Stimulated activated CD8-positive, alpha-beta memory T cell treated with anti-CD3 and anti-CD28 coated beads, Interleukin-4, amount 100 ng/mL, for 48 hours (primary cell): ENCODE measurements at places on chromosomes 12 and 14.

- no peak for DNase-seq
Observed at GRCh38 chr14:29354486-29354885, 573.2 kb downstream of the PRKD1 start.

GRCh38 chr14:26097852-26098251, 500.0 kb downstream of the NOVA1 start:
- DNase-seq, result no peak

GRCh38 chr12:121443193-121443870, 43.4 kb downstream of the RNF34 start:
- DNase-seq, result peak; percentile 85

GRCh38 chr12:91186156-91186555, 3.5 kb upstream of the DCN start:
- DNase-seq, result no peak

DNA sequence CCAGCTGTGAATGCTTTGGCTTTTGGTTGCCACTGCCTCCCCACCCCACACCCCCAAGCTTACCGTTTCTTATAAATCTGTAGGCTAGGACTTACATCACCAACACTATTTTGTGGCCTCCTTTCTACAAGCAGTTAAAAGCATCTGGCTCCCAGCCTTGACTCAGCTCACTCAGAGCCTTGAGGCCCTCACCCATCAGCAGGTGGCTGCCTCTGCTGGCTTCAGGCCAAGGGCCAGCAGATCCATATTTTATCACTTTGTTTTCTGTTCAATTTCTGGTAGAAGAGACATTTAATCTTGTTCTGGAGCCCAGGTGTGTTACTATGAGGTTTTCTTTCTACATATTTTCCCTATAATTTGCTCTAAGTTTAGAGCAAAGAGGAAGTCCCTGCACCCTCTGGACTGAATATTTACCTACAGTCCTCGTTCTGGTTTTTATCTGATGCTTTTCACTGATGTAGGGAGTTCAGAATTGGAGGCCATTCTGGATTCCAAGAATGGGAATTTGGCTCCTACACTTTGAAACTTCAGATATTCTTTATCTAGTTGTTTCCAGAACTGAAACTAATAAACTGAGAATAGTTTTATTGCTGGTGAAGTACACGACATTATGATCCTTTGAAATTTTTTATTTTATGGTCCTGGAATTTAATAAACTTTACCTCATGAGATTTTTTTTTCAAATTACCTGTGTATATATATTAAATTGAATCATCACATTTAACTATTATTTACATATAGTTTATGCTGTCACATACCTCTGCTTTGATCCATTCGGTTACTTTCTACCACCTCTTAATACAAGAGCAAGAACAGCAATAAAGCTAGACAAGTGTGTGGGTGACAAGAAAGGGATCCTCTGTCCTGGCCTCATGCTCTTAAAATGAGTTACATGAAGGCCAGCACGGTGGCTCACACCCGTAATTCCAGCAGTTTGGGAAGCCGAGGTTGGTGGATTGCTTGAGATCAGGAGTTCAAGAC, 22.2 kb downstream of the PLBD1 start:
- no peak for DNase-seq

DNA sequence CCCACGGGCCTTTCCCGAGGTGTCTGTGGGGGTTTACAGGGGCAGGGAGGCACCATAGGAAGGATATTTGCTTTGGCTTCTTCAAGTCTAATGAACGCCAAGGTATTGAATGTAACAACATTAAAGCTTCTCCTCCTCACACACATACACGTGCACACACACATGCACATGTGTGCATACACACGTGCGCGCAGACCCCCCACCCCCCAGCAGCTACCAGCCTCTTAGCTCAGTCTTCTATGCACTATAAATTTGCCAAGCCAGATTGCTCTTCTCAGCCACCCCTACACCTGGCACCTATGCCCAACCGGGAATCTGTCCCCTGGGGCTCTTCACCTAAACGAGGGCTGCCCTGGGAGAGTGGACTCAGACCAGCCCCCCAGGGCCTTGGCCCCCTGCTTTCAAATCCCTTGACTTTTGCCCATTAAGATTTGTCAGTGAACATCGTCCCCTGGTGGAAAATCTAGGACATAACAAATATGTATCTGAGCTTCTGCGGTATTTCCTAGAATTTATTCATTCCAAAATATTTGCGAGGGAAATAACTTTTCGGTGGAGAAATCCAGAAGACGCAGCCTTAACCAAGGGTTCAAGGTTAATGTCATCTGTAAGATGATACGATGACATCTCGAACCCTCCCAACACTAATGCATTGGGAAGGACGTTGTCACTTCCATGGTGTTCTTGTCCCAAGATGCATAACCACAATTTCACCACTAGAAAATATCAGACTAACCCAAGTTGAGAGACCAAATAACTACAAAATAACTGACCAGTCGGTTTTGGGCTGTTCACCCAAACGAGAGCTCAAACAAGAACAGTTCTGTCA, 330.4 kb downstream of the MED13L start:
- DNase-seq, result no peak

GRCh38 chr12:72282721-72283120, 10.6 kb downstream of the TRHDE start:
- no peak for DNase-seq

GRCh38 chr12:99367181-99367580, 280.4 kb upstream of the GARIN6 start:
- DNase-seq, result no peak

GRCh38 chr12:110107369-110108281, 16.5 kb upstream of the IFT81 start:
- no peak for DNase-seq

DNA sequence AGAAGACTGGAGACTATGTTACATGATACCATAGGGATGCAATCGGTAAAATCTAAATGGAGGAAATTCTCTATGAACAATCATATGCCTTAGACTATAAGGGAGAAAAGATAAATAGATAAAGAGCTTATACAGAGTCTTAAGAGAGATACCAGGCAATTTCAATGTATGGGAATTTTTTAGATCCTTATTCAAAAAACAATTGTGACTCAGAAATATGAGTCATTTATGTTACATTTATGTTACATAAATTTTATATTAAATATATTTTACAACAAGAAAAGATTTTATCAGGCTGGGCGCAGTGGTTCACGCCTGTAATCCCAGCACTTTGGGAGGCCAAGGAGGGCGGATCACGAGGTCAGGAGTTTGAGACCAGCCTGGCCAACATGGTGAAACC, 36.5 kb upstream of the PSMA6 start:
- DNase-seq, result no peak

DNA sequence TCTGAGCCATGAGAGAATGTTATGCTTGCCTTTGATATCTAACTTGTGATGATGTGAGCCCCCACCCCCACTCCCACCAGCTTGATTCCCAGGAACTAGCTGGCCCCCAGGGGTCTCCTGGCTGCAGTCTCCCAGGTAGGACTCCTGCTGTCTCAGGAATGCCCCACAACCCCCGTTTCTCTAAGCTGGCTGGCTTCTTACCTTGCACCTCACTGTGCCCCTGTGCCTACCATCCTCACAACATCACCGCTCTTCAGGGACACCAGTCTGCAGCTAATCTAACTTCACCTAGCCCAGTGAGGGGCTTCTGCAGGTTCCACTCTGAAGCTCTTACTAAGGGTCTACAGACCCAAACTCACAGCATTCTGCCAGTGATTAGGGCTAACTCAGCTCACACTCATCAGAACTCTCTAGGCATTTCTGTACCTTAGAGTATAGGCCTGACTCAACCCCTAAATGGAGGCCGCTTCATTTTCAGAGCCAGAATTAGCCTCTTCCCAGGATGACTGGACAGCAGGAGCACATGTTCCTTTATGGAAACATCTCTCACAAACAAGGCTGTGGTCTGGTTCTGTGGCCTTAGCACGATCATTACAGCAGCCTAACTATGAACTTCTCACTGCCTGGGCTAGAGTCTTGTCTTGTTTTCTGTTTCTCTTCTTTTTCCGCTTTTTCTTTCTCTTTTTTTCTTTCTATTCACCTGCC, 72.8 kb upstream of the IFNG-AS1 start:
- no peak for DNase-seq

GRCh38 chr12:130762319-130762675, 46.2 kb upstream of the RIMBP2 start:
- DNase-seq, result no peak

GRCh38 chr12:110742096-110742717, 484 bp downstream of the PPP1CC start:
- DNase-seq, result peak; percentile 37

DNA sequence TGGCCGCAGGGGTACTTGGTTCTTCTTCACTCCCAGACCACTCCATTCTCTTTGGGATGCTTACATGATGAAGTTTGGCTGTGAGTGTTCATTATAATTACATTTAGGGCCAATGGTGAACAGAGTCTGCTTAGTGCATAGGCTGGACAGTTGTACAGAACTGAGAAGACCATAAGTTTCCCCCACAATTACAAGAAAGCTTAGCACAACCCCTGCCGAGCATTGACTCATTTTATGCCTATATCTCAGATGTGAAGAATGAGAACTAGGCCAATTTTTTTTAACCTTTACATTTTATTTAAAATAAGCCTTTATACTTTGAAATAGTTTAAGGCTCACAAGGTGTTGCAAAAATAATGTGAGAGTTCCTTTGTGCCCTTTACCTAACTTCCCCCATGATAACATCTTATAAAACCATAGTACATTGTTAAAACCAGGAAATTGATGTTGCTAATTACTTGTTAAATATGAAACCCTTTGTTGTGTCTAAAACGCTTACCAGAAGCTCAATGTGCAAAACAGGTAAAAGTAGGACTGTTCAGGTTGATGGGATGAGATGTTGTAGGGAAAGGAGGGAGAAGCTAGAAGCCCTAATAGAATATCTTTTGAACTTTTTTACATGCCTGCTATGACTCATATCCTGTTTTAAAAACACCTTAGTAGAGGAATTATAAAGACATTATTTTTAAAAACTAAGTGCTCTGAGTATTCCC, 47.2 kb downstream of the ALDH1L2 start:
- no peak for DNase-seq

DNA sequence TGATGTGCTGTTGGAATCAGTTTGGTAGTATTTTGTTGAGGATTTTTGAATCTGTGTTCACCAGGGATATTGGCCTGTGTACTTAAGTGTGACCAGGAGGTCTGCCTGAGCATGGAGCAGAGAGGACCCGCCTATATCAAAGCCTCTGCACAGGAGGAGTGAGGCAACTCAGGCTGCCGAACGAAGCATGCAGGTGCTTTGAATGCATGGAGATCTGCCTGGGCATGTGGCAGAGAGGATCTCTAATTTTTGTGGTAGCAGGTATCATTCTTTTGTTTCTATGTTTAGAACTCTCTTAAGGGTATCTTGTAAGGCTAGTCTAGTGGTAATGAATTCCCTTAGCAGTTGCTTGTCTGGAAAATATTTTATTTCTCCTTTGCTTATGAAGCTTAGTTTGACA, 26.9 kb downstream of the RAB3IP start:
- no peak for DNase-seq

DNA sequence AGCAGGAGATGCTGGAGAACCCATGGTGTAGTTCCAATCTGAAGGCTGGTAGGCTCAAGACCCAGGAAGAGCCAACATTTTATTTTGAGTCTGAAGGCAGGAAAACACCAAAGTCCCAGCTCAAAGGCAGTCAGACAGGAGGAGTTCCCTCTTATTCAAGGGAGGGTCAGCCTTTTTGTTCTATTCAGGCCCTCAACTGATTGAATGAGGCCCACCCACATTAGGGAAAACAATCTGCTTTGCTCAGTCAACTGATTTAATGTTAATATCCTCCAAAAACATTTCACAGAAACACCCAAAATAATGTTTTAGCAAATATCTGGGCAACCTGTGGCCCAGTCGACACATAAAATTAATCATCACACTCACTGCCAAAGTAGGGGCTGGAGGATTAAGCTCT, 130.8 kb downstream of the LMNTD1 start:
- no peak for DNase-seq

GRCh38 chr14:94227029-94227428, 52.9 kb downstream of the PPP4R4 start:
- DNase-seq, result no peak

DNA sequence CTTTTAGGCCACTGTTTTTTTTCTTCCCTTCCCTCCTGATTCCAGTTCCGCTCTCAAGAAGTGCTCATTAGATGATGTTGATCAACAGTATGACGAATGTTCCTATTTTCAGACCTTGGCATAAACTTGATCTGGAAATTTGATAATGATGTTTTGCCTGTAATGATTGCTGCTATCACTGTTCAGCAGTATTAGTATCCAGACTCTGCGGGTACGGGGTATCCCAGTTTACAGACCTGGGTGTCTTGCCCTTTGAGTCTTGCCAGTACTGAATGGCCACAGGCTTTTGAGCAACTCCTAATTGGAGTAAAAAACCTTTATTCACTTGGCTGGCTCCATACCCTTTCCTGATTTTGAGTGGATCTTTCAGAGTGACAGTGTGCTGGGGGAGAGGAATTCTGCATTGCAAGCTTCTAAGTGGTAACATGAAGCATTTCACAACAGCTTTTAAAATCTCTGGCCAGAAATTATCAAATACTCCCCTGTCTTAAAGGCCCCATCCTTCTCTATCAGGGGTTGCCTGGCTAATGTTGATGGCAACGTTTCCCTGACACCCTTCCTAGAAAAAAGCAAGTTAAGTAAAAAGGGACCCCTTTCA, 5.9 kb upstream of the ASB8 start:
- no peak for DNase-seq

- peak; percentile 68 for DNase-seq
Observed at GRCh38 chr12:104720339-104721038, 237.6 kb downstream of the SLC41A2 start.

DNA sequence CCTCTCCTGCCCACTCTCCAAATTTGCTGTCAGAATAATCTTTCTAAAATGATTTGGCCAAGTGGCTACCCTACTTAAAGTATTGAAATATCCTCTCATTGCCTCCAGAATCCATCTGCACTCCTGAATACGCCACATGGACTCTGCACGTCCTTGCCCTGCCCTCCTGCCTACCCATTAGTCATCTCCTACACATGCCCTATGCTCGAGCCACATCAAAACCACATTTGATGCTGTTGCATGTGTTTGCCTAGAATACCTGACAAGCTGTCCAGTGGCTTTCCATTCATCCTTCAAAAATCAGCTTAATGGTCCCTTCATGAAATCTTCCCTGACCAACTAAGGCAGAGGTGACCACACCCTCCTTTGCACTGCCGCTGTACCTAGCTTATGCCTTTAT, 17.0 kb downstream of the VCPKMT start:
- no peak for DNase-seq

DNA sequence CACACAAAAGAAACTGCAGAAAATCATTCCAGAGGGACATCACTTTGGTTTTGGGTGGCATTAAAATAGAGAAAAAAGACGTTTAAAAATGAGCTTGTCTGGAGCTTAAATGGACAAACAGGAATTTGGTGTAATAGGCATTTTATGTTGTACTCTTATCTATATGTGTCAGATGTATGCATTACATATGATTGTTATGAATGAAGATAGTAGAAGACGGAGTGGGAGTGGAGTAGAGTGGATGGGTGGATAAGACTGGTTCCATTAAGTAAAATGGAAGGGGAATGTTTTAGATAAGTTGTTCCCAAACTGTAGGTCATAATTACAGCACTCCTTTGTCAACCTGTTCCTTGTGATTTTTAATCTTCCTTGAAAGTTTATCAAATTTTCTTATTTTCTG, 1.9 kb downstream of the CCDC91 start:
- DNase-seq, result no peak
